ENCODE measurements at places on chromosomes 7 and 10.
A peak's percentile ranks its signal among the peaks of the same experiment; 100 is the strongest.

DNA sequence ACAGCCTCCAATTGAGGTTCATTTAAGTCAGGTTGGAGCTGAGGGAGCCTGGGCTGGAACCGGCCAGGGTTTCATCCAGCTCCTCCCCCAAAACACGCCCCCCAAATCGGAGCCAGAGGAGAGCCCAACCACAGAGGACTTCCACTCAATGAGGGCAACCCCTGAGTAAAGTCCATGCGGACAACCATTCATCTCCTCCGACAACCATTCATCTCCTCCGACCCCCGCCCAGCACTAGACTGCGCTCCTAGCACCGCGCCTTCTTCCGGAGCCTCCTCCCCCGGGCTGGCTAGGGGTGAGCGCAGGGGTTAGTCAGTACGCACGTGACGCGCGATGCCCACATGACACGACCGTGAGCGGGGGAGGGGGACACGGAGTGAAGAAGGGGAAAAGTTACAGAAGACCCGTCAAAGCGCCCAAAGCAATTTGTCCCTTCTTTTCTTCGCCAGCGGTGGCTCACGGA lies 1.4 kb downstream of the MAGI2 start:
- peak; percentile 75 for DNase-seq

DNA sequence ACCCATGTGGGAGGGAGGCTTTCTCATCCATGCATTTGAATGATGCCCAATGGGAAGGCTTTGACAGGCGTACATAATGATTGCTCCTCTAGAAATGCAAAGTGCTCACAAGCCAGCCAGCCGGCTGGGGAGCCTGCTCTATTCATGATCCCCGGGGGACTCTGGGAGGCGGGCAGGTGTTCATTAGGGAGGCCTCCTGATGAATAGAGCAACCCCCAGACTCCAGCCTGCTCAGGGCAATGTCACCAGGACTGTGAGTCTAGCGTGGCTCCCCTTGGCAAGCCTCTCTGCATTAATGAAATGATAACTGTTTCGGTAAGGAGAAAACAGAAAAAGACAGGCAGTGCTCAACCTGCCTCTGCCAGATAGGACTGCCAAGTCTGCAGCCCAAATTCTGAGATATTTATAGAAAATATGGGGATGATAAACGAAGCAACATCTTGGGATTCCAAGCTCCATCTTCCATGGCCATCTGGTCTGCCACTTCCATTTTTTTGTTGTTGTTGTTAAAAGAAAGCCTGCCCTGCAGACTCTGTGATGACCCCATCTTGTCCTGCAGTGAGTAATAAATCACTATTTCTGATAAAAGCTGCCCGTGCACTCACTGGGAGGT lies 236.4 kb downstream of the PRPF18 start:
- no peak for DNase-seq

GRCh38 chr10:119370111-119370741 lies 162.9 kb downstream of the GRK5 start:
- no peak for DNase-seq

DNA sequence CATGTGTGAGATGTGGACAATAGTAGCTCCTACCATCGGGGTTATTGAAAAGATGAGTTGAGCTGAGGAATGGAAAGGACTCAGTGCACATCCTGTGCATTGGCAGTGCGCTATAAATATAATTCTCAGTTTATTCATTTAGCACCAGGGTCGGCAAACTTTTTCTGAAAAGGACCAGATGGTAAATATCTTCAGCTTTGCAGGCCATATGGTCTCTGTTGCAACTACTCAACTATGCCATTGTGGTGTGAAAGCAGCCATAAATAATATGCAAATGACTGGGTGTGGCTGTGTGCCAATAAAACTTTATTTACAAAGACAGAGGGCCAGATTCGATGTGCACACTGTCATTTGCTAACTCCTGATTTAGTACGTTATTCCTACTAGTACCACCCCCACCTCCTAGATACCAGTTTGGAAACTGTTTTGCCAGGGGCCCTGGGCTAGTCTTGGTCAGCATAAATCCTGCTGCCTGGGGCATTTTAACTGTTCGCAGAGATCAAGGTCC lies 422.9 kb upstream of the MKI67 start:
- DNase-seq: no peak

- DNase-seq: no peak
Measured at GRCh38 chr7:18087687-18088078, 60.0 kb upstream of the PRPS1L1 start.

DNA sequence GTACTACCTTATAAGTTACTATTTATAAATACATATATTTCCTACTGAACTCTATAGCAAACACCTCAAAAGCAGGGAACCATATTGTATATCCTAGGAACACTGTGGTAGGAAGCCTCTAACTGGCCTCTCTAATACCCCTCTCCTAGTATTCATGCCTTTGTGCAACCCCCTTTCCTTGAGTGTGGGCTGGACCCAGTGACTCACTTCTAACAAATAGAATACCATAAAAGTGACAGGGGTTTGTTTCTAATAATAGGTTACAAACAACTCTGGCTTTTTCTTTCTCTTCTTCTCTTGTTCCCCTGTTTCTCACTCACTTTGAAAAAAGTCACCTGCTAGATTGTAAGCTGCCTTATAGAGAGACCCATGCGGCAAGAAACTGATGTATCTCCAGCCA lies 51.6 kb upstream of the MACC1 start:
- peak; percentile 20 for DNase-seq

DNA sequence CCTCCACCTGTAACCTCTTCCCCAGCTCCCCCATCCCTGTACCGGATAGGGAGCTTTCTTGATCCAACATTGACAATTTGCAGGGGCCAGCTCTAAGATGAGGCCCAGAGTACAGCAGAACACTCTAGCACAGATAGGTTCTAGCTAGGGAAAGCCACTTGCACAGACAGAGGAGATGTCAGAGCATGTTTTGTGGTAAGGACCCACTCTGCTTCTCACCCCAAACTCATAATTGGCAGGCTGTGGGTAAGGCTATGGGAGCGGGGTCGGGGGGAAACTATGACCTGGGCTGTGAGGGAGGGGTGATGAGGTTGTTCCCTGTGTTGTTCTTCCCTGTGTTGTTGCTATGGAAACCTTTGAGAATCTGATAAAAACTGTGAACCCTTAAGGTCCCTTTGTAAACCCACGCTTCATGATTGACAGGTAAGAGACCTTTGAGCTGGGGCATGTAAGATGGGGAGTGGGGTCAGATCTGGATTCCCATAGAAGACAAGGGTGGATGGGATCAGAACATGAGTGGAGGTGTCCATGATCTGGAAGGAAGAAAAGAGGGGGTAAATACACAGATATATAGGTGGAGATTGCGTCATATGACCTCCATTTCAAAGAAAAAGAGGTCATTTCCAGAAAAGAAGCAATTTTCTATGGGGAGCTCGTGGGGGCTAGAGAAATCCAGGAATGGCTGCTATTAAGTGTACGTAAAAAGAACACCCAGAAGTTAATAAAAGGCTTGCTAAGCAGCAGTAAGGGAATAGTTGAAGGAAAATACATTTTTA lies 4.0 kb downstream of the CALD1 start:
- DNase-seq: no peak

DNA sequence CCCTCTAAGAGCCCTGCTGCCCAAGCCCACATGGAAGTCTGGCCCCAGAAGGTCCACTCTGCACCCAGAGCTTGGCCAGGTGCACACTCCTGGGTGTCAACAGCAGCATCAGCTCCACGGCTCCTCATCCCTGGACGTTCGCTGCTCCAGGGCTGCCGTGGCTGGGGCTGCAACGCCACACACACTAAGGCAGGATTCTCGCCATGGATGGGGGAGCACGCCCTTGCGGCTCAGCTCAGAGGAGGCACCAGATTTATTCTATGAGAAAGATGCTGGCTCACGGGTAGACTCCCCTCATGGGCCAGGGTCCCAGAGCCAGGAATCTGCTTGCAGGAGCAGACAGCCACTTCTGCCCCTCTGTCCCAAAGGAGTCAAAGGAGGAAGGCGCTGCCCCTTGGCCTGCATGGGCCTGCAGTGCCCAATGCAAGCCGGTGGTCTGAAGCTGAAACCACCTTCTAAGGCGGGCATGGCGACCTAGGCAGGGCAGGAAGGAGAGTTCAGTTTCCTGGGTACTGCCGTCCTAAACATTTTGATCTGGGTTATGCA lies 42.1 kb downstream of the CFAP46 start:
- no peak for DNase-seq

DNA sequence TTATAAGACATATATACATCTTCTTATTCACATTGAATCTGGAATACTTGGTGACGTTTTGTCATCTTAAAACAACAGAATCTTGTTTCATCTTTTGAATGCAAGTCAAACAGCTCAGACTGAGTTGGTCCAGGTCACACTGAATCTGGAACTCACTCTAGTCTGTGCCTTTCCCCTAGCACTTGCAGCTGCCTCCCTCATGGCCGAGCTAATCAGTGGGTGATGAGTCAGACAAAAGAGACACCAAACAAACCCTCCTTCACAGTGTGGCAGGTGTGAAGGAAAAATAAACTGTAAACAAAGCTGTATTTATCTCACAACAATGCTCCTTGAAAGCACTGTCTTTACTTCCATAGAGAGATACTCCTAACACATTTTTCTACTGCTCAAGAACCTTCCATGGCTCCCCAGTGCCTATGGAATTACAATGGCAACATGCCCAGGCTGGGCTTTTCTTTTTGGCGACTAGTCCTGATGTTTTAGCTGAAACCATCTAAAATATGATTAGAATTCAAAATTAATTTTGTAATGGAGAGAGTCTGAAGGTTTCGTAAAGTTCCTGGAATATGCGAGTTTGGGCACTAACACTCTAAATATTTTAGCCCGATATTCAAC lies 140.0 kb downstream of the ZNF365 start:
- DNase-seq: peak; percentile 5

DNA sequence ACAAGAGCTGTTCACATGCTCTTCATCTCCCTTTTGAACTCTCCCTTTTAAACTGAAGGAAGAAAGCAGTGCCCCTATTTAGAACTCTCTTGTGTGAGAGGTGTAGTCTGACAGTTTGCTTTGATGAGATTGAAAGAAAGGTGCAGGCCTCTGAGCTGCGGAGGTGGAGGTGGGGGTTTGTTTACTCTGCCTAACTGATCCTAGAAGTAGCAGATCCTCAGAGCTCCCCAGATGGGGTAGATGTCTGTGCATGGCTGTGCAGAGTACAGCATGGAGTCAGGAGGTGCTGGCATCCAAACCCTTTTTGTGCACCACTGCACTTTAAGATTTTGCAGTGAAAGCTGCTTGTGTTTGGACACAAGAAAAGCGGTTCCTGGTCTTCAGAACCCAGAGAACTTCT lies 58.3 kb downstream of the MINDY4 start:
- DNase-seq: no peak

DNA sequence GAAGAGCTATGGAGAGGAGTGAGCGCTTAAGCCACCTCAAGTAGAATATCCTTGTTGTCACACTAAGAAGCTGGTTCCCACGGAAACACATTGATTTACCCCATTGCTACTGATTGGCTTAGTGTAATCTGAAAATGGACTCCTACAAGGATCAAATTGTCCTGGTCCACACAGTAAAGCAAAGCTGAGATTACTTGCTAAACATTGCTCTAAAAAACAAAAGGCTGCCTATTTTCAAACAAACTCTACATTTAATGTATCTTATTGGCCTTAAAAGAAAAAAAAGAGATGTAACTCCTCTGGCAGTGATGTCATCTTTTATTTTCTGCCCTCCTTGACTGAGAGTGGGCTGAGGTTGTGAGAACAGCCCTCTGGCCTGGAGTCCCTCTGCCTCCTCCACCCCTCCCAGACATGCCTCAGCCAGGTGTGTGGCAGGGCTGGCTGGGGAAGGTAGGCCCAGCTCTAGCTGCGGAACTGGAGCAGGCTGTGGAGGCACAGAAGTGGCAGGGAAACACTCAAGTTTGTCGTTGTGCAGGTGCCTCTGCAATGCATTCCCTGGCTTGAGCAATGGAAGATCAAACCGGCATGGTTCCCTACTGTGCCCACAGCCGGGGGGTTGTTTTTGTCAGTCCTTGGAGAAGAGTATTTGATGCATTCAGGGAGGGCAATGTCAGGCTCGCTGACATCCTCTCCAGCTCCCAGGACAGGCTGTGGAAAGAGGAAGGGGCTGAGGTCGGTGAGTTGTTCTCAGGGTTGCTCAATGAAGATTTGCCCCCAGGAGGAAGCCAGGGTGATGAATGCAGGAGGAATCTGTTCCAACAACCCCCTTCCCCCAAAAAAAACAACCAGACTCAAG lies 9.1 kb downstream of the KLF6 start:
- DNase-seq: peak; percentile 77

GRCh38 chr10:101595591-101596433 lies 7.7 kb downstream of the DPCD start:
- DNase-seq: no peak

DNA sequence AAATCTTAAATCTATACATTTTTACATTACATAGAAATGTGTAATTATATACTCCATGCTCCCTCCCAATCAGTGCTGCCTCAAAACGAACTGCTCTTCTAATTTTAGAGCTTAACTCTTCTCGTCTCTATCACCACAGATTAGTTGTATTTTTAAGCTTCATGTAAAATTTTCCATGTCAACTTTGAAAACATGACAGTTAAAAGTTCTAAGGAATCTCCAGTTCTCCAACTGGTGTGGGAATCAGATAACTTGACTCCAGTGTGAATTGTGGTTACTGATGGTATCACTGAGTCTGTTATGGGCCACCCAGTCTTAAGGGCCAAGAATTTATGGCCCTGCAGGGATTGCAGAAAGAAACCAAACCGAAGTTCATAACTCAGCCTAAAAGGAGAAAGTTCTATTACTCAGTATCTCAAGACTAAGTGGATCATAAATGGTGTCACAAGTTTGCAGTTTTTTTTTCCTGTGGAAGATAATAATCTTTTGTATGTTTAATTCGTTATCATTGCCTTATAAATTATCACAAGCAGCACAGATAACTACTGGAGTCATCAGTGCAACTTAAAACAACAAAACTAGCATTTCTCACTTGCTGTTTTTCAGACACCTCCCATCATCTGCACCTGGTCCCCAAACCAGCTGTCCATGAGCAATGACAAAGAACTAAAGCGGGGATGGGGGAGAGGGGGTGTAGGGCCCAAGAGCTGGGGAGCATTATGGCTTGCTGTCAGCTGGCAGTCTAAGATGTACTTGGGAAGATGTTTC lies 31.5 kb upstream of the KMT2E start:
- DNase-seq: no peak

- DNase-seq: no peak
Measured at GRCh38 chr7:143906895-143907294, 4.9 kb upstream of the TCAF1 start.

GRCh38 chr10:131180086-131180485 lies 131.4 kb downstream of the TCERG1L start:
- DNase-seq: no peak

DNA sequence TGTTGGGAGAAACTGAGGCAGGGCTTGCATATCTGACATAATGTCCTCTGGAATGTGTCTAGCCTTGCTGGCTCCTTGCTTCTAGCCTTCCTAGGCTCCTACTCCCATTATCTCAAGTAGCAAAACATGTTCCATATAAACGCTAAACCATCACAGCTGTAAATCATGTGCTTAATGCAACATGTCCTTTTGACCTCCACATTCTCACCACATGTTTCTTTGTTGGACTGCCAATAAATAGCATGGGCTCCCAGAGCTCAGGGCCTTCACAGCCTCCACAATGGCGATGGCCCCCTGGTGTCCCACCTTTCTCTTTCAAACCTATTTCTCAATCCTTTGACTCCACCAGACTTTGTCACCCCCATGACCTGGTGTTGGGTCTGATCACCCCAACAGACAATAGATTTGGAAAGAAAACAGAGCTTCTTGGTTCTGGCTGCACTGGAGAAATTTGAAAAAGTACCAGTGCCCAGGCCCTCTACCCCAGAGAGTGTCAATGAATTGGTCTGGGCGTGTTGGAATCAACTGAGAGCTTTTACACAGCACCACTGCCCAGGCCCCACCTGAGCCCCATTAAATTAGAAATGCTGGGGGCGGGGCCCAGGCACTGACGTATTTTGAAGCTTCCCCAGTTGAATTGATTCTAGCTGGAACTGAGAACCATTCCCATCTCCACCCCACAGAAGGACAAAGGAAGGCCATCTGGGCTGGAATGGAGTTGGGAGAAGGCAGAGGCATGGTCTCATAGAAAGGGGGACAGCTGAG lies 41.3 kb upstream of the GGCT start:
- DNase-seq: no peak

Data from epithelial cell of esophagus (primary cell).